ENCODE measurements at places on chromosomes 5 and 9.

DNA sequence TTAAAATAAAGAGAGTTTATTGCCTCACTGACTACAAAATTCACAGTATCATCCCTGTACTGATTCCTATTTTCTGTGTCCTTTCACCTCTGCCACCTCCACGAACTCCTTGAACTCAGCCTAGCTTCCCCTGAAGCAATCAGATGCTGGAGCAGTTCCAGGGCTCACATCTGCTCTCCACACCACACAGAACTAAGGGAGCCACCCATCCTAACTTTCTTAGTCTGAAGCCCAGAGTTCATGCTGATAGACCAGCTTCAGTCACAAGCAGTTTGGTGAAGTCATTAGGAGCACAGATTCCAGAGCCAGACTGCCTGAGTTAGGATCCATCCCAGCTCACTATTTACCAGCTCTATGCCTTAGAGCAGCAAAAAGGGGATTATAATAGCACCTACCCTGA, 15.6 kb upstream of the EPB41L4A start:
- DNase-seq = no peak

DNA sequence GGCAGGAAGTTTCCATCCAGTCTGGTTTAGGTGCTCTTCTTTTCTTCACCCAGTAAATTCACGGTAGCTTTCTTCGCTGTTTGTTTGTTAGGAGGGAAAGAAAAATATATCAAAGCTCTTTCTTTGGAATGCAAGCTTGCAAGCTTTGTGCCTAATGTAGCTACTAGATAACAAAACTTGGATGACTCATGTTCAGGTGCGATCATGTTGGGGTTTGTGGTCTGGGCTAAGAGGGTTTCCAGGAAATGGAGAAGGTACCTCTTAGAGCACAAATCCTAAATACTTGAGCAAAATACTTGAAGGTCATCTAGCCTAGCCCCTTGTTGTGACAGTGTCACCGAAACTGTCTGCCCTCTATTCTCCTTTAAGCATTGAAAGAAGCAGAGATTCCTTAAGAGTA, 17.7 kb downstream of the SRP19 start:
- no peak for DNase-seq

DNA sequence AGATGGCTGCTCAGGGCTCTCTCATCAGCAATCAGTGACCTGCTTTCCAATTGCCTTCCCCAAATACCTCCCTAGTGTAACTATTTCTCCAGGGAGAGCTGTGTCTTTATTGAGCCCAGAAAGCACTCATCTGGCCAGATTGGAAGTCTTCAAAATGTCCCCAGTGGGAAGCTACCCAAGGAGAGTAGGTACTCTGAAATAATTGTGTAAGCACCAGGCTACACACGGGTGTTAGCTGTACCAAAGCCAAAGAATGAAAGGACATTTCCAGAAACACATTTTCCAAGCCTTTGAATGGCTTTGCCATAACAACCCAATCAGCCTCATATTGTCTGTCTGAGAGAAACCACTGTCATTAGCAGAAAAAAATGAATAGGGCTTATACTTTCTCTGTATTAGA, 318.8 kb downstream of the FAM170A start:
- no peak for DNase-seq

DNA sequence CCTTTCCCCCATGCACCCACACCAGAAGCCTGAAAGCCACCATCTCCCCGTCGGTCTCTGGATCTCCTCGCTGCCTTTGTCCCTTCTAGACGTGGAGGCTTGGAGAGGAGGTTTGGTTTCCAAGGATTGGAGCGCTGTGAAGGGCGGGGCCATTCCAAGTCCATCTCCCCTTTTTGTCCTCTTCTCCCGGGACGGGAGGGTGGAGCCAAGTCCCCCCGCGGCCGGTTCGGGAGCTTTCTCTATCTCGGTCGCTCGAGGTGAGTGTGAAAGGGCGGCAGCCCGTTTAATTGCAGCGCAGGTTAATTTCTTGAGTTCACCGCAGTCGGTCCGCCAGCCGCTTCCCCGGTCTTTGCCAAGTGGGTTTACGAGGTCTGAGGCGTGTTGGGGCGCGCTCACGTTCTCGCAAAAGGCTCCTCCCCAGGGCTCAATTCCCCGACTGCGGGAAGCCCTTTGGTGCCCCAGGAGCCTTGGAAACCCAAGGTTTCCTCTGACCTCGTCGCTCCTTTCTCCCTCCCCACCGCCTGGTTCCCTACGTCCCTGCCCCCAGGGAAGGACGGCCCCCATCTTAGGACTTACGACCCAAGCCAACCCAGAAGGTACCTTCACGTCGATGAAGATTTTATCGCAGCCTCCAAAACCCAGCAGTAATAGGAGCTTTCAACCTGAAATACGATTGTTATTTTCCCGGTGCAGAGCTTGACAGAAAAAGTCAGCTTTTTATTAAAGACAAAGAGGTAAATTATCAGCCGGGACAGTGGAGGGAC, 2.8 kb upstream of the ZNF462 start:
- no peak for DNase-seq

All from stimulated activated CD4-positive, alpha-beta T cell treated with anti-CD3 and anti-CD28 coated beads, Interleukin-4, amount 100 ng/mL, for 48 hours (primary cell).